ENCODE measurements at places on chromosomes 11 and 22.

DNA sequence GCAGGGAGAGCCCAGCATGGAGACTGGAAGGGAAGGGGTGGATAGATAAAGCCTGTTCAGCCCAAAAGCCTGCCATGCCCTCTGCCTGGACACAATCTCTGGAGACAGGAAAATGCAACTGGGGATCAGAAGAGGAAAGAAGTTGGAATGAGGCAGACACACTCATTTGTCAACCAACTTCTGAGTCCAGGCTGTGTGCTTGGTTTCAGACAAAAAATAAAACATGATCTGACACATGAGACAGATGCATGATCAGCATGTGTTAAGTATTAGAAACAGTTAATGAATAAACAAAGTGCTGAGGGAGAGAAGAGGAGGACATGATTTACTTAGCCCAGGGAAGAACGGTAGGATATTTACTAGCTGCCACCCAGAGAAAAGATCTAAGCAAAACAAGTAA, 839 bp downstream of the LRRN4CL start:
- DNase-seq: no peak

GRCh38 chr11:33598426-33599069, 102.1 kb downstream of the C11orf91 start:
- DNase-seq: no peak

GRCh38 chr11:46351606-46352005, 4.3 kb downstream of the DGKZ start:
- DNase-seq: no peak

DNA sequence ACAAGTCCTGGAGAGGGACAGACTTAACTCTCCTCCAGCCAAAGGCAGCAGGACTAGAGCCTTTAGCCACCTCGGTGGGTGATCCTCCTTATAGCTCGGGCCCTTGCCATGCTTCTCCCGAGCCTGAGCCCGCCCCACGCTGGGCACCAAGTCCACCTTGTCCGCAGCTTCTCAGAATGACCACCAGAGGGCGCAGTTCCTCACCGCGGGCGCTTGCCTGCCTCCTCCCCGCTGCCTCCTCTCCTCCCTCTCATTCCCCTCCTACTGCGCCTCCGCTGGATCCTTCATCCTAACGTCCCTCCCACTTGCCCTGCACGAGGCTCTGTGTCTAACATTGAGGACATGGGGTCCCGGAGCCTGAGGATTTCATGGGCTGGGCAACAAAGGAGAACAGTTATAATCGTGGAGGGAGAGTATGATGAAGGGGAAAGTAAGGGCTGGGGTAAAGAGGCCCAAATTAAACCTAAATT, 11.3 kb upstream of the MOGAT2 start:
- peak; percentile 60 for DNase-seq

DNA sequence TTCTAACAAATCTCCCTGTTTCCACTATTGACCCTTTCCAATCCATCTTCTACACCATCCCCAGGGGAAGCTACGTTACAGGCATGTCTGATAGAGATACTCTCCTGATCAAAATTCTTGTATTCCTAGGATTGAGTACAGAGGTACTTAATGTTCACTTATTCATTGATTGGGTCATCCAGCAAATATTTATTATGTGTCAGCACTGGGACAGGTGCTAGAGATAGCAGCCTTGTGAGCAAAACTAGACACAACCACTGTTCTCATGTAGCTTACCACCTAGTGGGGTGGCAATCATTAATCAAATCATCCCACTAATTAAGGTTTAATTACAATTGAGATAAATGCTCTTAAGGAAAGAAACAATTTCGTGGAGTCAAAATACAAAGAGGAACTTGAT, 9.4 kb upstream of the RTCB start:
- DNase-seq: no peak

DNA sequence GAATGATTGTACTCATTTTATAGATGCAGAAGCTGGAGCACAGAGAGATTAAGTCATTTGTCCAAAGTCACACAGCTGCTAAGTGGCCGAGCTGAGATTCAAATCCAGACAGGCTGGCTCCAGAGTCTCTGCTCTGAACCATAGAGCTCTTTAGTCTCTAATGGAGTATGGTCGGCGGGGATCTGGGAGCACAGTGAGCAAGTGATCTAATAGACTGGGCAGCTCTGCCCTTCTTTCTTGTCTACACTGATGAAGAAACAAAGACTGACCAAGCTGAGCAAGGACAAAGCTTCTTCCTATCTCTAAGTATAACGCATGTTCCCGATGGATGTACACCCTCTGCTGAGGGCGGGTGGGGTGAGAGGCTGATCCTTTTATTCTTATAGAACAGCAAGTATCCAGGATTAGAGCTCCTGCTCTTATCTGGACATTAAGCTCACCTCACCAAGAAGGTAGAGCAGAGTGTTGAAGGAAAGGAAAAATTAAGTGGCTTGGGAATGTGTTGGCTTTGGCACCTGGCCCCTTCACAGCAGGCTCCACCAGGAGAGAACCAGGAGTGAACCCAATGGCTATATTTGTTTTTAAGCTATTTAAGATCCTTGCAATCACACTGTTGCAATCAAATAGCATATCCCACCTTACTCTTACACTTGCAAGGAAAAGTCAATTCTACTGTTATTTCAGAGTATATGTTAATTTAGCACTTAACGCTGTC, 68.7 kb downstream of the ETS1 start:
- DNase-seq: no peak

- DNase-seq: no peak
Observed at GRCh38 chr22:30783021-30783420, 88.3 kb downstream of the OSBP2 start.

DNA sequence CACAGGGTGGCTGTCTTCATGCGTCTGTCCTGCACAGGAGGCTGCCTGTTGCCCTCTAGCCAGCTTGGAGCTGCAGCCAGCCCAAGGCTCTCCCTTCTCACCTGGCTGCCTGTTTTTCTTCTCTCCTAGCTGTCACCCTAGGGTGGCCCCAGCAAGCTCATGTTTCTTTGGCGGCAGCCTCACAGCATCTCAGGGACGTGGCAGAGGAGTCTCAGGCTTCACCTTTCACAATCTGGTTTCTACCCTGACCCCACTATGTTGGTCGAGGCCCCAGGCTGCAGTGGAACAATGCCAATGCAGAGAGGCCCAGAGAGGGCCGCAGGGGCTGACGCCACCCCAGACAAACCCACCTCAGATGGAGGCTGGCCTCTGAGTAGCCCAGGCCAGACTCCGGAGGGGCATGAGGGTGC, 2.5 kb upstream of the CLDN5 start:
- no peak for DNase-seq

GRCh38 chr22:46726986-46727317, 11.1 kb downstream of the CERK start:
- DNase-seq: no peak

DNA sequence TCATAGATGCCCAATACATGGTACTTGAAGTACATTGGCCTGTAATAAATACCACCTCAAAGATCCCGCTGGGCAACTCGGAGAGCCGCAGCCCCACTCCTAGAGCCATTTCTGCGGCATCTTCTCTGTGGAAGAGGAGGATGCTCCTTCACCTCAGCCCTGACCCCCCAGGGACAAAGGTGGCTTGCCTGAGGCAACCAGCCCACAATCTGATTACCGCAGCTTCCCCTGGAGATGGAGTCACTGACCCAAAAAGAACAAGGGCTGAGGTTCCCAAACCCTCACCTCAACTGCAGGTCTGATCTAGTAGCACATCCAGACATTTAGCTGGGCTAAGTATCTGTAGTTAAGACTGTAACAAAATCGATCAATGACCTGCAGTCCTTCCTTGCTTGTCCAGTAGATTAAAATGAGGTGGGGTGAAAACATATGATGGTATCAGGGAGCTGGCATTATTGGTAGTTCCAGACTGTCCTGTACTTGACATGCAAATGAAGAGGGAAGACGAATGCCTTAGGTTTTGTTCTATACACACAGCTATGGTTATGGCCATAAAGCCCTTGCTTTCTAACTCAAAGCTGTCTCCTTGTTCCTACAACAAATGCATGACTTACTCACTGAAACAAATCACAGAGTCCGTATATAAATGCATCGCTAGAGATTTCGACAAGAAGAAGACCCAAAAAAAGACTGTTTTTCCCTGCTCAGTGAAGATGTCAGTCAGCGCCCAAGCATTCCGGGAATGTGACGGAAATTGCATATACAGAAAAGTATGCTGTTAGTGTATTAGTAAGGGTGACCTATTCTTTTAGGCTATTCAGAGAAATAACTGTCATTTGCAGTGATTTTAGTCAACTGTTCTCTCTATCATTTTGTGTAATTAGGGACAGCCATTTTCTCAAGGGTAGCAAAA, 33.7 kb downstream of the C11orf71 start:
- DNase-seq: no peak

DNA sequence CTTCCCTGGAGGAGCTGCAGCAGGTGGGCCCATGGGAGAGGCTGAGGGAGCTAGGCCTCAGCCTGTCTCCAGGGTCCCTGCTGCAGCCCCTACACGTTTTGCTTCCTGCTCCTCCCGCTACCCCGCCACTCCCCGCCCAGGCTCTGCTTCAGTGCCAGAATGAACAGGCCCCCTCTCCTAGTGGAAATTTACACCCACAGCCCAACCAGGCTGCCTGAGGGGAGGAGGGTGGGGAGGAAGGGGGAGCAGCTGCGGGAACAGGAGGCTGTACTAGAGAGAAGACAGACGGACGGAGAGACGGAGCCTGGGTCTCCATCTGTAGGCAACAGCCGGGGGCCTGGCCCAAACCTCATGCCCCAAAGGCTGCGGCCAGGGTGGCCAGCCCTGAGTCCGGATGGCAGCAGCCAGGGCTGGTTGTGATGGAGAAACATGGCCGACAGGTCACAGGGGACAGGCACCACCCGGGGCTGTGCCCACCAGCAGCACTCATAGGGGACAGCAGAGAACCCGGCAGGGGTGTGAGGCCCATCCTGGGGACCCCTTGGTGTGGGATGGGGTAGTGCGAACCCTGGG, 20.6 kb downstream of the FLRT1 start:
- DNase-seq: no peak

- DNase-seq: no peak
Observed at GRCh38 chr11:70547386-70547785, 149.1 kb downstream of the CTTN start.

DNA sequence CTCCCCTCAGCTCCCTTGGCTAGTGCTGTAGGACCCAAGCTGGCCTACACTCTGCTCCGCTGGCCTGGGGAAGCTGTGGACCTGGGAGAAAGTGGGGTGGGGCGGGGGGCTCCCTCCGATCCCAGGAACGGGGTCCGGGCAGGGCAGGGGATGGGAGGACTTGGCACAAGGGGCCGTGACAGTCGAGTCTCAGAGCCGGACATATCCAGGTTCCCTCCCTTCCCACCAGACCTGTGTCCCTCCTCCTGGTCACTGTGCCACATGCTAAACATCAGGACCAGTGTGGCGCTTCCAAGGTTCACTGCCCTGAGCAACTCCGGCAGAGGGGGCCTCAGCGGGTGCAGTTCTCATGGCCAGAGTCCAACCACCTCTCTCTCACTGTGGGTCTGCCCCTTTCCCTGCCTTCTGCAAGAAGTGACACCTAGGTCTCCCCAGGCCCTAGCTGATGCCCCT, 2.0 kb downstream of the DUSP8 start:
- no peak for DNase-seq

DNA sequence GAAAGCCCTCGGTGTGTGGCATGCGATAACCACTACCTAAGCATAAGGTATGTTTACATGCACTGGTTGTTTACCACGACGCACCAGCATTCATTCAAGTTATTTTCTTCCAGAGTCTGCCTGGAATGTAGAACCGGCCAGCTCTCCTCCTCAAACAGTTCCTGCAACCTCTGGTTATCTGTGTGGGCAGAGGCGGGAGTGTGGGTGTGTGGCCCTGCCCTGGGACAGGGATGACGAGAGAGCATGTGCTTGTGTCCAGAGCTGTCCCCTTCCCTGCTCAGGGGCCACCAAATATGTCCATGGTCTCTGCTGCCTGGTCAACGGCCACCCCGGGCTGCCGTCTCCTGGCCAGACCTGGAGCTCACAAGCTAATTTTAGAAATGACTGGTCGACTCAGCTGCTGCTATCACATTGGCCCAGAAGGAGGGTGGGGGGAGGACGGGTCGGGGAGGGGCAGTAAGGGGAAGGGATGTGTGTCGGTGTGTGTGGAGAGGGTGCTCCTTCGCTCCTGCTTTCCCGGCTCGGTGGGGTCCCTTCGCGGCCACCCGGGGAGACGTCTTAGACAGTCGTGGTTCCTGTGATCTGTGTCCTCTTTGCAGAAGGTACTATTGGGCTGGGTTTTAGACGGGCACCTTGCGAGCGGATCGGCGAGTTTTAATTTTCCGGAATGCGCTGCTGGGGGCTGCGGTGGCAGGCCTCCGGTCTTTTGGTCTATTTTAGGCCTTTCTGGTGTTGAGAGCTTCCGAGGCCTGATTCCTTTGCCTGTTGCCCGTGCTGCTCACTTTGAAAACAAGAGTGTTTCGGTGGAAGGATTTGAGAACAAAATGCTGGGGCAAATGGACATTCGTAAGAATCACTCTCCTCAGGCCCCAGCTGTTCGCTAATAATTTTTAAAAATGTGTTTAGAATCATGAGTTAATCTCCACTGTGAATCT, at the start of gene MYO18B:
Gene MYO18B (plus strand): TSS at position 497 of the 935 bp plus-strand sequence. CDS start 18,905 bp downstream, outside the sequence.
- DNase-seq: no peak

DNA sequence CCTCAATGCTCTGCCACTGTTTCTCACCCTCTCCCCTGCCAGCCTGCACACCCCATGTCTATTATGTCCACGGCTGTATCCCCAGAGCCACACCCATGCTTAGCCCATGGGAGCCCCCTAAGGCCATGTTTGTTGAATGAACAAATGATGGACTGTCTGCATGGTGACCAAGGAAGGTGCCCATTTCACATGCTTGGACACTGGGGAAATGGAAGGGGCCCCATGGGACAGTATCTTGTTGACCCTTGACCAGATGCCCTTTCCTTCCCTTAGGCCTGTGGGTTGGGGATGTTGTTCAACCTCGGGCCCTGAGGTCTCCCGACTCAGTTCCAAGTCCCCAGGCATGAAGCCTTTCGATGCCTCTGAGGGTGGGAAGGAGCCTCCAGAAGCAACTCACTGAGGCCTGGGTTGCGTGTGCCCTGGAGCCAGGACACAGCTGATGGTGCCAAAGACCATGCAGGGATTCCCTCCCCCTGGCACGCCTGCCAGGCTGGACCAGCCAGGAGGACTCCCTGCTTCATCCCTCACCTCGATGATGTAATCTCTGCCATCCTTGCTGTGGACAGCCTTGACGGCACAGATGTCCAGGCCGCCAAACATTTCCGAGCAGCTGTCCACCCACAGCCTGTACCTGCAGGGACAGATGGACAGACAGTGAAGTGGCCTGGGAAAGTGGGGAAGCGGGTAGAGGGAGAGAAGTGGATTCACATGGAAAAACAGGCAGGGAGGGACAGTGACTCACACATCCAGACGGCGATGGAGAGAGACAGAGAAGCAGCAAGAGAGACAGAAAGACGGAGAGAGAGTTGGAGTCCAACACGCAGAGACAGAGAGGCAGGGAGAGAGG, 58.9 kb downstream of the FBXO7 start:
- no peak for DNase-seq

DNA sequence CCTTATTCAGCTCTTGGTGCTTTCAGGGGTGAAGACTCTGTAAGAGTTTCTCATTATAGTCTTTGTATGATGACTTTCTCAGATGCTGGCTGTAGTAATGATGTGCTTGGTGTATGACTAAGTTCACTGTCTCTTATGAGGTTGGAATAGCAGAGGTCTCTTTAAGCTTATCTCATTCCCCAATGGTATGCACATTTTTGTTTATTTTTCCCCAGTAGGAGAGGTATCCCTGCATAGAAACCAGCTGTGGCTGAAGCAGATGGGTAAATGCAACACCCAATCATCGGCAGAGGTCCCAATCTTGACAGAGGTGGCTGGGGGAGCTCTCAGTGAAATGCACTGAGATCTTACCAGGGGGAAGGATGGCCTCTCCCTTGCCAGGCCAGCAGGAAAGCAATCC, 34.6 kb downstream of the BBOX1 start:
- no peak for DNase-seq
